Activated T-cell treated with anti-CD3 and anti-CD28 coated beads, Interleukin-2, amount 50 U/mL, for 48 hours (primary cell): ENCODE measurements at places on chromosomes 5 and 9.

GRCh38 chr5:114524221-114524620, 162.4 kb downstream of the KCNN2 start:
- DNase-seq, result no peak

- no peak for DNase-seq
Observed at GRCh38 chr9:78130853-78131252, 99.2 kb upstream of the GNAQ start.

DNA sequence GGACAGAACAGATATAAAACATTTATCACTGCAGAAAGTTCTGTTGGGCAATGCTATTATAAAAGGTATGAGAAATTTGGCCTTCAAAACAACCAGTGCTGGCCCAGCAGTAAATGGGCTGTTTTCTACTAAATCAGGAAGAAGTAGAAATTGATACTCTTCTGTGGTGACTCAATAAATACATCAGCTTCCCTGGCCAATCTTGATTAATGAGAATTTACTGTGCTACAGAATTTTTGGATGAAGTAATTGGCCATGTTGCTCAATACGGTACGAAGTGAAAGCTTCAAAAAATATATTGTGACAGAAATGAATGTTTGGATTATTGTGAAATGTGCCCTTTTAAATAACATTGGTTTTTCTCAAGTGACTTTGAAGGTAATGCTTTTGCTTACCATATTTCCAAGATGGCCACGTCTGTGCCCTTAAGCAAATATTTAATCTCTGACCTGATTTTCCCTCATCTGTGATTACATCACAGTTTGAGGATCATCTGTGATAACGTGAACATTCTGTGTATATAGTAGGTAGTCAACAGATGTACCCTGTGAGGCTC, 4.2 kb downstream of the DNAJA1 start:
- DNase-seq, result no peak

- no peak for DNase-seq
Observed at GRCh38 chr9:104999136-104999535, 71.2 kb upstream of the ABCA1 start.

DNA sequence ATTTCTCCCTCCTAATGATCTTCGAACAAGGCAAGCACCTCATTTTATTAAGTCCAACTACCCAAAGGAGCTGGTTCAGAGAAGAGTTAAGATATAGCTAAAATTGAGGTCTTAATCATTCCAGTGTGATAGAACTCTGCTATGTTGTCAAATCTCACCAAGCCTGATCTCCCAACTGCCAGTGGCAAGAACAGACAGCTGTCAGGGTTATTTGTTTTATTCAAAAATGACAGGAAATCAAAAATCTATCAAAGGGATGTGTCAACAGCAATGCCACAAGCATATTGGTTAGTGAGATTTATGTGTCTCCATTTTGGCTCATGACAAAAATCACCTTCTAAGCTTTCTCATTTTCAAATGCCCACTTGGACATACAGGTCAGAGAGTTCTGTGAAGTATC, 74.5 kb downstream of the PRELID2 start:
- DNase-seq, result no peak

DNA sequence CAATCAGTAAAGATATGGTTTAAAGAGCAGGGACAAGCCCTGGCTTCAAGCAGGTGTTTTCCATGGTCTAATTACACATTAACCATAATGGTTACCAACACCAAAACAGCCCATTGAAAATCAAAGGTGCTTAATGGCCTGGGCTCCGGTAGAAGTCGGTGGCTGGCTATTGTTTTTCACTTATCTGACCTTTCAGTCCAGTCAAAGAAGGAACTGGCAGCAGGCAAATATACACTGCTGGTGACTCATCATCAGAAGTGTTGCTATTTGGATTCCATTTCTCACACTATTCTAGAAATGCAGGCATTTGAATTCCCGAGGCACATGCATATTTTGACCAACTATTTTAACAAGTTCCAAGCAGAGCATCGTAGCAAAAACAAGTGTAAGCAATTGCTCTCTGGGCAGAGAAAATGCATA, 26.3 kb upstream of the GABRP start:
- no peak for DNase-seq

- DNase-seq, result no peak
Observed at GRCh38 chr5:7850395-7851239, at the start of gene CFAP90. TSS of gene CFAP90 (minus strand) at chr5:7851133. CDS start at chr5:7851021, 112 bp downstream.

GRCh38 chr5:2205596-2206226, 323.0 kb upstream of the IRX4 start:
- DNase-seq, result no peak

DNA sequence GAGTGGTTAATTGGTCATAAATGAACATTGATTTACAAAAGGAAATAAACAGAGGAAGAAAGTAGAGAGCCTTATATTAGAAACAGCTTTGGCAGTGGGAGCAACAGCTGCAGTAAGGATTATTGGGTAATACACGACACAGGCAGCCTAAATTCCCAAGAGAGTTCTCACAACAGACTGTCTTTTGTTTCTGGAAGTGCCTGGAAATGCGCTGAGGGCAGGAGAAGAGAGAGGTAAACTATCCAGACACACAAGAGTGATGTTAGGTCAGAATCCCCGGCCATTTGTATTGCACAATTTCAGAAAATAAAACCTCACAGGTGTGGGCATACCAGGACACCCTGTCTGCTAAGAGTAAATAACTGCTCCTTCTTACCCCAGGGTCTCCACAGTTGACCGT, 450.4 kb upstream of the CTNND2 start:
- DNase-seq, result no peak

DNA sequence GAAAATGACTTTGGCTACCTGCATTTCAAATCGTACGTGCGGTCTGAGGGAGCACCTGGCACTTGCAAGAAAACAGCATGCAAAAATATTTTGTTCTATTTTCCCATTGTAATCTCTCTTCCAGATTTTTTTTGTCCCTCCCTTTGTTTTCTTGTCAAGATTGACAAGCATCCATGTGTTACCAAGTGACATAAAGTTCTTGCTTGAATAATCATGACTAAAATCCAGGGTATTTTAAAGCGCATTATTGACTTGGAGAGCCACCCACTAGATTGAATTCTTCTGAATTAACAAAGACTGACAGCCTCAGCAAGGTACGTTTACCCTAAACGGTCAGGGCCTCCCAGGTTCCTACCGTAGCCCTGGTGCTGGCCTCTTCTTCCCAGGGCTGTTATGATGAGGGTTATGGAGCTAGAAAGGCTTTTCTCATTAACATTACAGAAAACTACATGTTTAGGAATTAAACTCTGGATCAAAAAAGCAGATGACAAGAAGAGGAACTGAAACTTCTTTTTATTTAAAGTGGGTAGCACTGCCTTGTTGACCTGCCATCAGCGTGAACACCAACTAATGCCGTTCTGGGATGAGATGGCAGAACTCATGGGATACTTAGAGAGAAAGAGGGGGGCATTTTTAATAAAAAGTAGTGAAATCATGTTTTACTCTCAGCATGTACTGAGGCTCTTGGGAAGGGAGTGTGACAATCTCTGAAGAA, 297.0 kb downstream of the EFNA5 start:
- DNase-seq, result no peak

- DNase-seq, result no peak
Observed at GRCh38 chr5:39624268-39624886, 199.6 kb upstream of the DAB2 start.

- no peak for DNase-seq
Observed at GRCh38 chr5:174572591-174572990, 151.8 kb upstream of the MSX2 start.

DNA sequence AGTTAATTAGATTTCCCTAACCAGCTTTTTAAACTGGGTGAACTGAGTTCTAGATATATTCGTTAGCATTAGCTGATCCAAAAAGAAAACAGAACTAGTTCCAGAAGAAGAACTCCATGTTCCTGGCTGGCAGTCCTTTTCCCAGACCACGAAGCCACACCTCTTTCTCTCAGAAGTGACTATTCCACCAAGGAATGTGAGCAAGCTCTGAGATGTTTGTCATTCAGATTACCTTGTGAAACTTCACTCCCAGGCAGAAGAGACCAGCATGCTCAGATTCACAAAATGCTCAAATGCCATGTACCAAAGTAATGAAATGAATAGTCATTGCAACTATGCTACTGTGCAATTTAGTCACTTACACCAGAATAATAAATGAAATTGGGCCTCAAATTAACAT, 4.4 kb upstream of the SSBP2 start:
- DNase-seq, result no peak

GRCh38 chr9:36938617-36939016, 95.5 kb downstream of the PAX5 start:
- DNase-seq, result no peak

GRCh38 chr9:16571127-16571802, 299.2 kb downstream of the BNC2 start:
- no peak for DNase-seq

DNA sequence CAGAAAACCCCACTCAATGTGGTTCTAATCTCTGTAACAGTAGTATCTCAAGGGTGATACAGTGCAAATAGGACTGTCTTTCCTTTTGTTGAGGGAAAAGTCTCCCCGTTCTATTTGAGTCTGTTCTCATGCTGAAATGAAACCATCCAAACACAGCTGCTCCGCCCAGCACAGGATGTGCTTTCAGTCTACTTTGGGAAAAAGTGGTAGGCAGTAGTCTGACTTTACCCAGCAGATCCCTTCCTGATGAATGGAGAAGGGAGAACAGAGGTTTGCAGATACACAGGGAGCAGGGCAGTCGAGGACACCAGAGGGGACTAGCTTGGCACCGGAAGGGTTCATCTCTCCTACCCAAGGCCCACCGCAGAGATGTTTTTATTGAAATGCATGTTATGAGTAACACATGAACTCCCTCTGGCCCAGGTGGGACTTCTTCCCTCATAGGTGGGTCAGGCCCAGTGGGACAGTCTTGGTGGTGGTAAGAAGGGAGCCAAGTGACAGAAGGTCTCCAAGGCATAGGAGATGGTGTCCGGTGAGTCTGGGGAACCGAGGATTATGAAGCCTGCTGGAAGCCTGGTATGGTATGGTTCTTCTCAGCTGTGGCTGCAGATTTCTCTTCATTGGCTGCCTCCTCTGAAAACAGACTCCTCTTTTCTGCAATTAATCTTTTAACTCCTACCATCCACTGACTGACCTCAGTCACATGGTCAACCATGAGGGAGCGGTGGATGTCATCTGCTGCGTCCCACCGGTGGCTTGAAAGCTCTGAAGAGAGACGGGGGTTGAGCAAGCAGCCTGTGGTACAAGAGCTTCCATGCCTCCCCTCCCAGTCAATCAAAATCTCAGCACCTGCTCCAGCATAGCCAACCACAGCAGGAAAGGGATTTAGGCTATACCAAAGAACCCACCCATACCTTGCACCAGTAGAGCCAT, 3.0 kb downstream of the EIF4EBP3 start:
- no peak for DNase-seq

DNA sequence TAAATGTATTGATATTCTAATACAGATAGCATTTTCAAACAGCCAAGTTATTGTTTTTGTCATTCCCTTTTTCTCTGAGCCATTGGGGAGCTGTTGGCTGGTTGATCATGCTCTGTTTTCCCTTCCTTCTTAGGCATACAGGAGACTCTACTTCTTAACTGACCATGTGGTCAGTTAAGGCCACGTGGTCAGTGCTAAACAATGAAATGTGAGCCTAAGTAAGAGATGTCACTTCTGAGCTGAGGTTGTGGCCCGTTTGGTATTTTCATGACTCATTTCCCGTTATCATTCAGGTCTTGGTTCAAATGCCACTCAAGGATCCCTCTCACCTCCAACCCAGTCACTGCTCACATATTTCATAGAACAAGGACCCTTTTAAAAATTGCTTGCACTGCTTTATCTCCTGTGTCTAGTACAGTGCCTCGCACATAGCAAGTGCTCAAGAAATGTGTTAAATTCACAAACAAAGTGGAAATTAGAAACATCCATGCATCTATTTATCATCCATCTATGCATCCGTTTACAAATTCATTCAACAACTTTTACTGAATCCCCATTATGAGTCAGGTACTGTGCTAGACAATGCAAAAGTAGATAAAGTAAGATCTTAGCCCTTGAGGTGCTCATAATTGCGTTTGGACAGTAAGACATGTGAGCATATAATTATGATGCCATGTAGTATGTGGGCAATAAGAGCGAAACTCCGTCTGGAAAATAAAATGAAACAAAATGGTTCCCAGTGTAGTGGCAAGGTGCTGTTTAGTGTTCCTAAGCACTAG, 50.7 kb downstream of the ARRDC3 start:
- peak; percentile 33 for DNase-seq

DNA sequence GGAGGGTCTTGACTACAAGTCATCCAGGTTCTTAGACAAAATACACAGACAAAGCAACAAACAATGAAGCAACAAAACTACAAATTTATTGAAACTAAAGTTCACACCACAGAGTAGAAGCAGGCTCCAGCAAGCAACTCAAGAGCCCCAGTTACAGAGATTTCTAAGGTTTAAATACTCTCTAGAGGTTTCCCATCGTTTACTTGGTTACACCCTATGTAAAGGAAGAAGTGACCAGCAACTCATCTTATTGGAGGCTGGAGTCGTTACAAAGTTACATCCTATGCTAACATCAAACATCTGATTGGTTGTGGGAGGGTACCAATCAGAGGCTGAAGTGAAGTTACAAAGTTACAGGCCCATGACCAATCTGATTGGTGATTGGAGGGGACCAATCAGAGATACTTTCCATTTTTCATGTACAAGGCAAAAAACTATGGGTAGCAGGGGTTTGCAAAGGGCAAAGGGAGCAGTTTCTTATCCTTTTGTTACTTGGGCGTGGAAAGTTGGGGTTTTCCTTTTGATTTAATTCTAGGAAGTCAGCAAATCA, 2292.6 kb upstream of the C9orf72 start:
- DNase-seq, result no peak

GRCh38 chr5:29321591-29321990, 1871.9 kb upstream of the CDH6 start:
- DNase-seq, result no peak

DNA sequence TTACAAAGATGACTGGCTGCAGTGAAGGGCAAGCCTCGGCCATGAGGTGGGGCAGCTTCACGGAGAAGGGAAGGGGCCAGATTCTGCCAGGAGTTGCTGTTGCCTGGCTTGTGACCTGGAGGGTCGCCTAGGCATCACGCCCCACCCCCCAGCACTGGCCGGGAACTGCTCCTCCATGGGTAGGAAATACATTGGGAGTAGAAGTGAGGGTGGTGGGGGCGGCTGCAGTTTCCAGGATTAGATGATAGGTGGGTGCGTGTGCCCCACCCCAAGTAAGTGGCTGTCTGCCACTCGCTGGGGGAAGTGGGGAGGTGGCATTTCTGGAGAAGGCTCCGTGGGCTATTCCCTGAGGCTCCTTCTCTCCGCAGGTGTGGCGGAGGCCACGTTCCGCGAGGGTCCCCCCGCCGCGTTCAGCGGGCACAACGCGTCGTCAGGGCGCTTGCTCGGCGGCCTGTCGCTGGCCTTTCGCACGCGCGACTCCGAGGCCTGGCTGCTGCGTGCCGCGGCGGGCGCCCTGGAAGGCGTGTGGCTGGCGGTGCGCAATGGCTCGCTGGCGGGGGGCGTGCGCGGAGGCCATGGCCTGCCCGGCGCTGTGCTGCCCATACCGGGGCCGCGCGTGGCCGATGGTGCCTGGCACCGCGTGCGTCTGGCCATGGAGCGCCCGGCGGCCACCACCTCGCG, 16.9 kb downstream of the CRB2 start:
- no peak for DNase-seq
